ENCODE measurements at places on chromosomes 16 and 17.
A peak's percentile ranks its signal among the peaks of the same experiment; 100 is the strongest.

GRCh38 chr17:79464318-79465010 is 146.4 kb downstream of the RBFOX3 start:
- no peaks in the 10 kb centered on the region for H3K4me1 ChIP-seq
- no peak for DNase-seq
- no peaks in the 10 kb centered on the region for H3K27me3 ChIP-seq
- no peak overlapping the region for H3K4me3 ChIP-seq
- H3K27ac ChIP-seq, result no peak overlapping the region
- H3K36me3 ChIP-seq, result no peaks in the 10 kb centered on the region

DNA sequence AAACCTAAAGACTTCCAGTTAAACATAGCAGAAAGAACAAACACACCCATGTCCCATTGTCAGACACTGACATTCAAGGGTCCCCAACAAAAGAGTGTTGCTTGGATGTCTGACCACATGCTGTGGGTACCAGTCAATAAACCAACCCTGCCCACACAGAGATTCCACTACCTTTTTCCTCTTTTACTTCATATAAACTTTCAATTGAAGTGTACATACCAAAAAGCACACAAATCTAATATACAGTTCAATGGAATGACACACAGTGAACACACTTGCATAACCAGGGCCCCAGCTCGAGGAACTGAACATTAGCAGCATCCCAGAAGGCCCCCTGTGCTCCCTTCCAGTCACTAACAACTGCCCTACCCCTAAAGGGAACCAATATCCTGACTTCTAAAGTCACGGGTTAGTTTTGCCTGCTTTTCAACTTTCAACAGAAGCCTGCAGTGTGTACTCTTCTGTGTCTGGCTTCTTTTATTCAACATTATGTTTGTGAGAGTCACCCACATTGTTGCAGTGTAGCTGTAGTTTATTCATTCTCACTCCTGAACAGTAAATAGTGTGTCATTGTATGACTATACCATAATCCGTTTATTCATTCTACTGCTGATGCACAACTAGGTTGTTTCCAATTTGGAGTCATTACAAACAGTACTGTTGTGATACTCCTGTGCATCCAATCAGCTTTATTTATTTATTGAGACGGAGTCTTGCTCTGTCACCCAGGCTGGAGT is 18.0 kb downstream of the CFDP1 start:
- peaks cover 18% of the 10 kb centered on the region for H3K4me1 ChIP-seq
- no peak overlapping the region for H3K4me3 ChIP-seq
- peaks cover 13% of the 10 kb centered on the region for H3K36me3 ChIP-seq
- no peak overlapping the region for H3K27ac ChIP-seq
- no peak for DNase-seq

DNA sequence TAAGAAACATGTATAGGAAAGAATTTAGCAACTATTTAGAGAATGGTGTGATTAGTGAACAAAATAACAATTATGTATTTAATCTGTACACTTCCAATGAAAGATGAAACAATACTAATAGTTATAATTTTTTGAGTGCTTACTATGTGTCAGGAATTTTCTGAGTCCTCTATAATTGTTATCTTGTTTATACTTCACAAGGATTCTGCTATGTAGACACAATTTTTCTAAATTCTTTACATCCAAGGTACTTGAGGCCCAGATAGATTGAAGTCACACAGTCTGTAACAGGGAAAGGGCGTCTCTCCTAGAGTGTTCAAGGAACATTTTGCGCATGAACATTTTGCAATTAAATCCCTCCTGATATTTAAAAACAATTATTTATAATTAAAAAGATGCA is 1.1 kb upstream of the KRTAP4-12 start:
- DNase-seq, result no peak
- H3K36me3 ChIP-seq, result no peaks in the 10 kb centered on the region
- H3K4me3 ChIP-seq, result no peak overlapping the region
- H3K4me1 ChIP-seq, result no peaks in the 10 kb centered on the region
- no peak overlapping the region for H3K27ac ChIP-seq

- H3K4me1 ChIP-seq, result peaks cover 5% of the 10 kb centered on the region
- H3K36me3 ChIP-seq, result peaks cover 5% of the 10 kb centered on the region
- peaks cover 10% of the 10 kb centered on the region for H3K27me3 ChIP-seq
- no peak for DNase-seq
Measured at GRCh38 chr17:49180998-49181635, 29.3 kb downstream of the GNGT2 start.

- no peak for DNase-seq
- H3K4me3 ChIP-seq, result no peak overlapping the region
- H3K27ac ChIP-seq, result no peak overlapping the region
Measured at GRCh38 chr17:50459756-50460155, 8.9 kb downstream of the CHAD start.

DNA sequence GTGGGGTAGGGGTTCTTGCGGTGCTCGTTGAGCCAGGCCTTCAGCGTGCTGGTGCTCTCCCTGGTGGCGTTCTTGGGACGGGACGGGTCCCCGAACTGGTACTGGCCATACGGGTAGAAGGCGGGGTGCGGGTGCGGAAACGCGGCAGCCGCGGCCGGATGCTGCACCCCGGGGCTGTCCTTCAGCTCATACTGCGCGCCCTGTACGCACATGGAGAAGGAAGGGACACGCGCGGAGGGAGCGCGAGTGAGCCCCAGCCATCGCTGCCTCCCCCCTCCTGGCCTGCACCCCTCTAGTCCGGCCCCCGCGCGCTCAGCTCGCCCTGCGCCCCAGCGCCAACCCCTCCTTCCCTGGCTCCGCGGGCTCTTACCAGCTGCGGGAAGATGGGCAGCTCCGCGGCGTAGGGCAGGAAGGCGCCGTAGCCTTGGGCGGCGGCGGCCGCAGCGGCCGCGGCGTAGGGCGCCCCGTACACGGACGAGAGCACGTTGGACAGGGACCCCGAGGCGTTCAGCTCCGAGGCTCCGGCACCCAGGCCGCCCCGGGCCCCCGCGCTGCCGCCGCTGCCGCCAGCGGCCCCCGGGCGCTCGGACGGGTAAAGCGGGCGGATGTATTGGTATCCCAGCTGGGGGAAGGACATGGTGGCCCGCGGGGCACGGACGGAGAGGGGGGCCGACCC is 1.0 kb downstream of the IRX3 start:
- peaks cover 2% of the 10 kb centered on the region for H3K36me3 ChIP-seq
- peaks cover 15% of the 10 kb centered on the region for H3K4me1 ChIP-seq
- H3K4me3 ChIP-seq, result peak overlapping the region; percentile 77

GRCh38 chr16:86802013-86802412 is 223.7 kb downstream of the FOXL1 start:
- no peaks in the 10 kb centered on the region for H3K4me1 ChIP-seq
- no peak overlapping the region for H3K27ac ChIP-seq
- no peak for DNase-seq
- no peaks in the 10 kb centered on the region for H3K36me3 ChIP-seq

All from activated T-helper 1 cell treated with anti-CD3 and anti-CD28 coated beads, Interleukin-12 subunit alpha, Interleukin-12 subunit beta, Interleukin-2, Interleukin-4 antibody, amounts not matched to agents 30 ng/mL and 10 ng/mL and 1 ng/mL, durations not matched to agents 14 hours and 24 hours and 36 hours (primary cell).